ACHN (cell line): ENCODE measurements at places on chromosomes 11 and 22.

DNA sequence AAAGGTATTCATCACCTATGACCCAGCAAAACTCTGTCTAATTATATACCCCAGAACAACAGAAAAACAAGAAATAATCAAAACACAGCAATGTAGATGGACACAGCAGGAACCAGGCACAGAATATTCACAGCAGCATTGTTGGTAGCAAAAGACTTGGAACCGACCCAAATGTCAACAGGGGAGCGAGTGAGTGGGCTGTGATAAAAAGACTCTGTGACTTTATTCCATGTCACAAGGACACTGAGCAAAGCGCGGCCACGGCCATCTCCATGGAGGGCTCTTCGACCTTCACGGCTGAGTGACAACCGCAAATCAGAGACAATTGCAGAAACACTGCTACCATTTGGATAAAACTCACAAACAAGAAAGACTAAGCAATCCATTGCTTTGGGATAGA, 1373.1 kb downstream of the TBC1D22A start:
- DNase-seq: no peak

- no peak for DNase-seq
Measured at GRCh38 chr22:36101756-36102155, 58.8 kb downstream of the APOL3 start.

DNA sequence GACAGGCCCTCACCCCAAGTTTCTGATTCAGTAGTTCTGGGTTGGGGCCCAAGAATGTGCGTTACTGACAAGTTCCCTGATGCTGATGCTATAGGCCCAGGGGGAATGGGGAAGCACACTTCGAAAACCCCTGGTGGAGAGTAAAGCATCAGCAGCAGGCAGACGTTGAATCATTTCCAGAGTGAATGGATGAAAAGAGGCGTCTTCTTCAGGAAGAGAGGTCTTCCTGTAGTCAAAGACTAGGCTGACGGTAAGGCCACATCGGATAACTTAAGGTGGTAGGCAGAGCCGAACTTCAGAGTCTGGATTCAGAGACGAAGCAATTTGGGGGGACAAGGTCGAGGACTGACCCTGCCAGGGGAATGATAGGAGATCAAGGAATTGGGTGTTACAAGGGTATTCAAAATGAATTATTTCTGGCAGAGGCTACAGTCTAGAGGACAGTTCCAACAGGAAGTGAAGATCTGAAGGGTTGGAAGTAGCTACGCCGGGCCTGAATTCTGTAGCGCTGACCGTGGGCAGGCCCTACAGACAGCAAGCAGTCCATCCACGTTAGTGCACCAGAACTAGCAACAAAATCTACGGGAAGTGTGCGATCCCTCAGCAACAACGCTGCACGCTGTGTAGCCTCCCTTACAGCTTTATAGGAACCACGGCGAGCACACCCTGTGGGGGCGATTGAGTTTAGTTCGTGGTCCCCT, 862 bp upstream of the CENATAC start:
- no peak for DNase-seq

DNA sequence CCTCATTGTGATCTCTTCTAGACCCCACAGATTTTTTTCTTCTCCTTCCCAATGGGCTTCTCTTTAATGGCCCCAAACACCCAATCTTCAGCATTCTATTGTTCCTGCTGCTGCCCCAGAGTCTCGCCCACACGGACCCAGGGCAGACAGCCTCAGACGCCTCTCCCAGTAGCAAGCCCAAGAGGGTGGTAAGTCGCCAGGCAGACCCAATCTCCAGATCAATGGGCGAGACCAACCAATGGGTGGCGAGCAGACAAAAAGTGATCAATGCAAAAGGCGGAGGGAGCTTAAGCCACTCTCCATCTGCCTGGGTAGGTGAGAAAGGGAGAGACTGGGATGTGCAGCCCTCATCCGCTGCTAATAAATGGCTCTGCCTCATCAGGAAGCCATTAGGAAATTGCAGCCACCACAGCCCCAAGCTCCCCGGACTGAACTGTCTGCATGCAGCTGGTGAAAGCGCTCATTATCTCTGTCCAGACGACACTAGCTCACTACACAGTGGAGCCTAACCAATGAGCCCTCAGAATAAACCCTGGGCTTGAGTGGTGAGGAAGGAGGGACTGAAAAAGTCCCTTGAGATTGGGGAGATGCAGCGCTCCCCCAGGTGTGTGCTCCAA, 81.8 kb downstream of the ETS1 start:
- DNase-seq: no peak

- no peak for DNase-seq
Measured at GRCh38 chr11:30479899-30480298, 106.3 kb downstream of the MPPED2 start.

- no peak for DNase-seq
Measured at GRCh38 chr11:69064394-69064957, 15.7 kb downstream of the TPCN2 start.

GRCh38 chr11:115067900-115068530, 389.7 kb downstream of the NXPE2 start:
- no peak for DNase-seq

- no peak for DNase-seq
Measured at GRCh38 chr22:42164901-42165300, 34.3 kb upstream of the CYP2D6 start.

GRCh38 chr11:28043930-28044709, 63.8 kb downstream of the KIF18A start:
- no peak for DNase-seq

- peak; percentile 82 for DNase-seq
Measured at GRCh38 chr22:37229012-37229804, 14.9 kb downstream of the RAC2 start.

DNA sequence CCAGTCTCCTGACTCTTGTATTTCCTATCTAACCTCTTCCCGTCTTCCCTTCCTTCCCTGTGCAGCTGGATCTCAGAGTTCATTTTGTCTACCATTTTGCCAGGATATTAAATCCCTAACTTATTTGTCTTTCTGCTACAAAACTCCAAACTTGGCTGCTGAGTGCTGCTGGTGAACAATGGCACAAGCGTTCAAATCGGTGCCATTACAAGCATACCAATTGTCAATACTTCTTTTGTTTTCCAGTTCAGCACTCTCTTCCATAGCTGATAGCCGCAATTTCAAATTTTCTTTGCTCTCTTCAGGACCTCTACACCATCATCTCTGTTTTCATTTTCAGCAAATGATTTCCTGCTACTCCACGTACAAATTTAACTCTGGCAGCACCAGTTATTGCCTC, 13.4 kb downstream of the IL18 start:
- DNase-seq: no peak

GRCh38 chr22:40322021-40322420, 24.3 kb upstream of the ADSL start:
- DNase-seq: no peak
